ENCODE measurements at places on chromosomes 5 and 9.

- peak; percentile 57 for DNase-seq
These were observed 618 bp downstream of the TNPO1 start for GRCh38 chr5:72817076-72817481.

DNA sequence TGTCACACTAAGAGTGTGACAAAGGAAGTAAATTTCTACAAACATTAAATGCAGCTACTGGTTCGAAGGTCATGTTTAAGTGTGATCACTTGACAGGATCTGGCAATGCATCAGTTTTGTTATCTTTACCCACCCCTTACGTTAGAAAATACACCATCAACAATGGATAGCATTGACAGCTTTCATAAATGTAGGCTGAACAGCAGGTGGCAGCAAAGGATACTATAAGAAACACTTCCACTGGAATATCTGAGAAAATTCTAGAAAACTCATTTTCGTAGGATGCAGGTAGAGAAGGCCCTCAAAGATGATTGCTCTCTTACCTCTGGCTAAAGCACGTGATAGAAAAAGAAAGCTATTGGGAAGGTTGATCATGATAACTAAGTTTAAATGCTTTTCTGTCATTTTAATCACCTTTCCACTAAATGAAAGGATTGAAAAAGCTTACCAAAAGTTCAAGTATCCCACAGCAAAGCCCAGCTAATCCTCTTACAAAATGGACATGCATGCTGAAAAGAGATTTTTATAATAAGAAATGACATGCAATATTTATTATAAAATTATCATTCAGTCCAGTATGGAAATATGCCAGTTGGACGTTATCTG is 292.5 kb downstream of the PARP8 start:
- DNase-seq: peak; percentile 70

- peak; percentile 71 for DNase-seq
These were observed 27.8 kb upstream of the GRPEL2 start for GRCh38 chr5:149317281-149318048.

- no peak for DNase-seq
These were observed 63.3 kb upstream of the SLCO6A1 start for GRCh38 chr5:102561894-102562760.

- DNase-seq: no peak
These were observed 65.8 kb upstream of the TBC1D2 start for GRCh38 chr9:98321269-98321668.

DNA sequence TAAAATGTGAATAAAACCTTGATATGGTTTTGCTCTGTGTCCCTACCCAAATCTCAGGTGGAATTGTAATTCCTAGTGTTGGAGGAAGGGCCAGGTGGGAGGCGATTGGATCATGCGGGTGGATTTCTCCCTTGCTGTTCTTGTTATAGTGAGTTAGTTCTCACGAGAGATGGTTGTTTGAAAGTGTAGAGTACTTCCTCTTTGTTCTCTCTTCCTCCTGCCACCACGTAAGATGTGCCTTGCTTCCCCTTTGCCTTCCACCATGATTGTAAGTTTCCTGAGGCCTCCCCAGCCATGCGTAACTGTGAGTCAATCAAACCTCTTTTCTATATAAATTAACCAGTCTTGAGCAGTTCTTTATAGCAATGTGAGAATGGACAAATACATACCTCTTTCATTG is 34.9 kb downstream of the TARS1 start:
- DNase-seq: no peak

- no peak for DNase-seq
These were observed 272.6 kb downstream of the ENC1 start for GRCh38 chr5:74367934-74368333.

DNA sequence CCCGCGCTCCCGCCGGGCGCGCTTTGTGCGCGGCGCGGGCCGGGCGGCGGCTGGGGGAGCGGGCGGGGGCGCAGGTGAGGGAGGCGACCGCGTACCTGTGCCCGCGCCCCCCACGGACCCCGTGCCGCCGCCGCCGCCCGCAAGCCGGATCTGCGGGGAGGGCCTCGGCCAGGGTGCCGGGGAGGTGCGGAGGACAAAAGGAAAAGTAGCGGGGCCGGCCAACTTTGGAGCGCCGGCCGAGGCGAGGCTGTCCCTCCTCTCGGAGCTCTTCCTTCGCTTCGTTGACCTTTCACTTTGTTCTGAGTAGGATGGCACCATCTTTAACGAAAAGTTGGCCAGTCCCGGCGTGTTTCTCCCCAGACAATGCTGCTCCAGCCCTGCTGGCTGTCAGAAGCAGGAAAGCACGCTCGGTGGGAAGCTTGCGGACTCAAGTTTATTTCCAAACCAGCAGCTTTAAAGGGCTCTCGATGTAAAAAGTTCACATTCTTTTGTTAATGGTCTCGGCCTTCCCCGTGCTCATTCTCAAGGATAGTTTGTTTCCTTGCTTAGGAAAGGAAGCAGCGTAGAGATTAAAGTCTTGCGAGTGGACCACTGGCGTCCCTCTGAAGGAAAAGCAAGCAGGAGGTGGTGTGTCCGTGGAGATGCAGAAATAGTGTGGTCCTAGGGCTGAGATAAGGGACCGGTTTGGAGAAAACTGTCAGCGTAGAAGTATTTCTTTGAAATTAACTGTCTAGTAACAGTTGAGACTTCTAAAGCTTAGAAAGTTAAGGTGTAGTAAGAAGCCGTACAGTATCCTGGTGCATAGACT is 639 bp downstream of the EHMT1 start:
- DNase-seq: no peak

DNA sequence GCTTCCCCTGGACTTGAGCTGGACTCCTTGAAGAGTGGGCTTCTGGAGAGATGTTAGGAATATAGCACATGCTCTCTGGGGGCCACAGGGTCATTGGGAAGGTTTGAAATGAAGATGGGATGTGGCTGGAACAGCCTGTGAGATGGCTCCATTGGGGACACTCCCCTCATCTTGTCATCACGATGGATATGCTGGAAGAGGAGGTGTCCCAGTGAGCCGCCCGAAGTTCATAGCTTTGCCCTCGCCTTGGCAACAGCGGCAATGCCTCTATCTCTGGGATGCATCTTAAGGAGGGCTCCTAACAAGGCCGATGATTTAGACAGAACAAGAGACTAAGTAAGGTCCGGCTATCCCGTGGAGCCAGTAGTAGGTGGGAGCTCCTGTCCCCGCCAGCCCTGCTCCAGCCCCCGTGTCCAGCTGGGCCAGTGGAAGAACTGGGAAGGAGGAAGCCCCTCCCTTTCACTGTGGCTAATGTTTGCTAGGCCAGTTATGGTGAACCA is 23.9 kb downstream of the AMBP start:
- DNase-seq: no peak

- no peak for DNase-seq
These were observed 107.9 kb downstream of the RASGRF2 start for GRCh38 chr5:81068063-81068462.

DNA sequence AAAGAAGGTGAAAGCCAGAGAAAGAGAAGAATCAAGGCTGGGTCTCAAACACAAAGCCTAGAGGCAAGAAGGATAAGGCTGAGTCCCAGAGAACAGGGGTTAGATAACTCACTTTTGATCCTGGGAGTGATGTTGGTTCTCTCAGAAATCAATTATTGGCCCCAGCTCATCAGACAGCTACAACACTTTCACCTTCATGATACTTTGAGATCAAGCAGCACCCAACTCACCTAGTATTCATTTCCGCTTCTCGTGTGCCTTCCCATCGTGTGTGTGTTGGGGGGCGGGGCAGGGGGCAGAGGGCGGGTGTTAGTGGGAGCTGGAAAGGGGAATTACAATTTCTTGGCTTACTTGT is 92.2 kb upstream of the RAD23B start:
- DNase-seq: no peak

DNA sequence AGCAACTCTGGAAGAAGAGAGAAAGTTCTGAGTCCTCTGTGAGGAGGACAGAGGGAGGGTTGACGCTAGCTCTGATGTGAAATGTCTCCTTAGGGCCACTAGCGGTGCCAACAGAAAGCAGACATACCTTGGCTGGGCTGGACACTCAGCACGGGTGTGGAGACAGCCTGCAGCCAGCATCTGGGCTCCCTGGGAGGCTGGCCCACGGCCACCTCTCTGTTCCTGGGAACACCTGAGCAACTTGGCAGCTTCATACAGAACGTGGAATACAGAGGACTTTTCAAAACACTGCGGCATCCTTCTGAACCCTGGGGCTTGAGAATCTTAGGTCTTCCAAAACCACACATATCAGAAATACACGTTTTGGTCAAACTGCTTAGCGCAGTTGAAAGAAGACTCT is 269.1 kb downstream of the FSTL4 start:
- no peak for DNase-seq

DNA sequence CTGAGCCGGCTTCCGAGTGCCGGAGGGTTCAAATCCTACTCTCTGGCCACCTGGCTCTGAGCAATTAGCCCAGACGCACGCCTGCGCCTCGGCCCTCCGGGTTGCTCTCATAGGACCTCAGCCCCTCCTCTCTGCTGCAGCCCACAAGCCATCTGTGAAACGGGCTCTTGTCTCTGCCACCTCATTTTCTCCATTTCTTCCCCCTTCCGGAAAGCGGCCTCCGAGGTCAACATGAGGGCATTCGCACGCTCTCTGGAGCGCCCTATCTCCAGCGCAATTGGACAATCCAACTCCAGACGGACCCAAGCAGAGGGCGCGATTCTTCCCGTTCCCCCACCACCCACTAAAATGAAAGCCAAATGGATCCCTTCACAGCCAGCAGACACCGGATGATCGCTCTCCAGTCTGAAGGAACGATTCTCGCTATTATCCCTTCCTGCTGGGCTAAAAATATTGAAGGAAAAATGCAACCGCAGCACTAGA is 41.5 kb downstream of the VAV2 start:
- no peak for DNase-seq

DNA sequence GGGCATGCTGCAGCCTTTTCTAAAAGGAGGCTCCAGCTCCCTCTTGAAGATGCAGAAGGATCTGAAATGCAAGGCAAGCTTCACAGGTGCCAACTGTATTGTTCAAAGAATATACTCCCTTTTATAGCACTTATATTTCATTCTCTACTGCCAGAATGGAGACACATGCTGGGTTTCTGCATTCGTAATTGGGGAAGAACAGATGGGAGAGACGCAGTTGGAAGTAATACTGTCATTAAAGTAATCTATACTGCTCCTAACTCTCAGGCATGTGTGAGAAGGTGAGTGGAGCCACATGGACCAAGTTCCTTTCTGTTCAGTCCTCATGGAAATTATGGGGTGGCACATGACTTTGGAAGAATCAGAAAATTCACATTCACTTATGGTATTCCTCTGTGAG is 226.4 kb downstream of the TRIM32 start:
- DNase-seq: no peak

DNA sequence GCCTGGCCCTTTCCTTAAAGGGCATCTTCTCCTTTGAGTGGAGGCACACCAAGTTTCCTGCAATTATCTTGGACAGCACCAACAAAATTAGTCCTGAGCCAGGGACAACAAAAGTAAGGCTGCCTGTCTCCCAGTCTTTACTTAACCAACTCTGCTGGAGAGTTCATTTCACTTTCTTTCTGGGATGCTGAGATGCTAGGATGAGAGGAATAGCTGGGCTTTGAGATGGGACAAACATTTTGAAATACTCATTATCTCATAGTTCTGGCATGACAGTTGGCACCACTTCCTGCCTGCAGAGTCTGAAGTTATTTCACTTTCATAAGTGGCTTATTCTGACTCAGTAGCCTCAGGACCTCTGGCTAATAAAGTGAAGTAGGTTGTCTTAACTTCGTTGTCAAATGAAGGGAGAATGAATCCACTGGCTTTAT is 157.0 kb downstream of the C9orf152 start:
- DNase-seq: no peak

DNA sequence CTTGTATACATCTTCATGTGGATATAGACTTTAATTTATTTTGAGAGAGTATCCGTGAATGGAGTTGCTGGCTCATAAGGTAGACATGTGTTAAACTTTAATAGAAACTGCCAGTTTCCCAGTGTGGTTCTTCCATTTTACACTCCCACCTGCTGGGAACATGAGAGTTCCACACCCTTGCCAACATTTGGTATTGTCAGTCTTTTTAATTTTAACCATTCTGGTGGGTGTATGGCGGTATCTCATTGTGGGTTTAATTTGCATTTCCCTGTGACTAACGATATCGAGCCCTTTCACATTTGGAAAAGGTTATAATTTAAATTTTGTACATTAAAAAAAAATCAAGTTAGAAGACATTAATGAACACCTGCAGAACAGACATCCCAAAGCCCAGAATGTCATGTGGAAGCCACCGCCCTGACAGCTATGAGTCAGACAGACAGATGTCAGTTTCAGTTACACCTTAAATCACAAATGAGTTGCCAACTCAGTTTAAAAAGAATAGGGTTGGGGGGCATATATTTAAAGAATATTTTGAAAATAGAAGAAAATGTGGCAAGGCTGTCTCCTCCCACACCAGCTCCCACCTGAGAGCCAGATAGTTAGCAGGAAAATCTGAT is 36.9 kb downstream of the ANKRD33B start:
- peak; percentile 37 for DNase-seq

- peak; percentile 52 for DNase-seq
These were observed 2.3 kb downstream of the KLF9 start for GRCh38 chr9:70411930-70412831.

DNA sequence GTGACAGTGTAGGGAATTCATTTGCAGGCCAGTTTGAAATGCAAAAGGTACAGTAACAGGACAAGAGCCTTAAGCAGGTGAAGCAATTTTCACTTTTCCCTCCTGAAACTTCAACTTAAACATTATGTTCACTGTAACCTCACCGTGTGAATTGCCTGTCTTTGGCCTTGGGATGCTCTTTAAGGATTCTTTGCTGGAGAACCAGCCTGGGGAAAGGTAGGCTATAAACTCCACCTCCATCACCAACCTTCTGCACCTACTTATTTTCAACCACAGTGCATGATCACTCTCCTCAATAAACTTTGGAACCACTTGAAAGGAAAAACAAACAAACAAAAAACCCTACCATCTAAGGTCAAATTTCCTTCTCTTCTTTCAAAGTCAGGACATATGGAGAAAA is 300.5 kb downstream of the TLE1 start:
- no peak for DNase-seq

GRCh38 chr5:17314907-17315471 is 97.6 kb downstream of the BASP1 start:
- DNase-seq: no peak

GRCh38 chr9:72960446-72960845 is 7.6 kb upstream of the ALDH1A1 start:
- DNase-seq: no peak

DNA sequence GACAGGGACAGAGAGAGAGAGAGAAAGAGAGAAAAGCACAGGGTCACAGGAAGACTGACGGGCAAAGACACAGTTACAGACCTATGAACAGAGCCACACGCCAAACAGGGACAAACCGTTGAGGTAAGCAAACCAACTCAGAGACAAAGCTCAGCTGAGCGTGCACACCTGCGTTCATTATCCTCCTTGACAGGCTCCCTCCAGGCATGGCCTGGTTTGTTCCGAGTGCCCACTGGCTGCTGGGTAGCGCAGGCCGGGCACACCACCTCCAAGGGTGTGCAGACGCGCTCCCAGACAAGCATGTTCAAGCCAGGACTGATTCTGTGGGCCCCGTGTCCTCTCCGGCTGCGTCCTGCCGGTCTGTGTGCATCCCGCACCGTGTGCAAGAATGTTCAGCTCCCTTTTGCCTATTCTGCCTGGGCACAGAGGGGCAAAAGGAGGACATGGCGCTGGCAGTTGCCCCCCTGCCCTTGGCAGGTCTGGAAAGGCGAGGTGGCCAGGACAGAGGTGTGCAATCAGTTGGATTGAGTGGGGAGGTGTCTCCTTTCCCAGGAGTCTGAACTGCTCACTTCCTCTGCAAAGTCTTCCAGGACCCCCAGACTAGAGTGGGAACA is 467 bp upstream of the SMIM32 start:
- DNase-seq: no peak
